T47D (cell line): ENCODE measurements at places on chromosomes 2 and 18.
A peak's percentile ranks its signal among the peaks of the same experiment; 100 is the strongest.

DNA sequence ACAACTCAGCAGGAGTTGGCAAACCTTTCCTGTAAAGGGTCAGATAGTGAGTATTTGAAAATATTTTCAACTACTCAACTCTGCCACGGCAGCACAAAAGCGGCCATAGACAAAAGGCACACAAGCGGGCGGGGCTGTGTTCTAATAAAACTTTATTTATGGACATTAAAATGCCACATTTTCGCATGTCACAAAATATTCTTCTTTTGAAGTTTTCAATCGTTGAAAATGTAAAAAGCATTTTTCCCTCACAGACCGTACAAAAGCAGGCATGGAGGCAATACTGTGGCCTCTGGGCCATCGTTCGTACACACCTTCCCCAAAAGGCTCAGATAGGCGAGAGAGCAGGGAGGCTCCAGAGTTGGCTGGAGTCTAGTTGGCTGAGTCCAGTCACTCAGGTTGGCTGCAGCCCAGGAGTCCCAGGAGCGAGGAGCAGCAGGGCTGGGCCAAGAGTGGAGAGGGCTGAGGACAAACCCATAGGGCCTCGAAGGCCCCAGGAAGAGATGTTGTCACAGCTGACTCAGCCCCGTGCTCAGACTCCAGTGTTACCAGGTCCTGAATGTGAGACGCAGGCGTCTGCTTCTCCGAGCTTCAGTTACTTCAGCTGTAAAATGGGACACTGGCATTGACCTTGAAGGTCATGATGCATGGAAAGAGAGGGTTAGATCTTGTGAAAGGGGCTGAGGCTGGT lies 42.5 kb downstream of the SDC1 start:
- DNase-seq: no peak

GRCh38 chr2:214649440-214650205 lies 159.9 kb downstream of the BARD1 start:
- no peak for DNase-seq

DNA sequence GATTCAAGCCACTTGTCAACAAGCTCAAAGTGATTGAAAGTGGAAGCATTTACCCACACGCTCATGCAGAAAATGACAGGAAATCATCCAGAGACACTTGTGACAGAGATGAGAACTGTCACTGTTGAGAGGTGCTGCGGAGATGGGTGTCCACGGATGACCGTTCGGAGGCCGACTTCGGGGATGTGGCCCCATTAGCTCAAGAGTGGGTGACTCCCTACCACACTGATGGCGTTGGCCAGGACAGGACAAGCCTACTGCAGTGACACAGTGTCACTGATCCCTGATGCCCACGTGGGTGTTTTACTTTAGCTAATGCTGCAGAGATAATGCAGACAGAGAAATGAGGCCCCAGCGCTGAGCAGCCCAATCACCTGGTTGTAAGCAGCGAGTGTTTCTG lies 81.5 kb upstream of the YWHAQ start:
- no peak for DNase-seq

- DNase-seq: peak; percentile 78
Measured at GRCh38 chr2:232385660-232386489, 7.3 kb downstream of the ALPP start.

- DNase-seq: no peak
Measured at GRCh38 chr2:230348787-230349186, 21.8 kb downstream of the SP140L start.

GRCh38 chr2:18531194-18531593 lies 29.3 kb downstream of the RDH14 start:
- DNase-seq: no peak

GRCh38 chr2:162123806-162124758 lies 28.0 kb downstream of the GCG start:
- peak; percentile 26 for DNase-seq

GRCh38 chr2:8575038-8575833 lies 106.6 kb upstream of the ID2 start:
- no peak for DNase-seq

GRCh38 chr2:164868563-164869419 lies 27.2 kb upstream of the COBLL1 start:
- DNase-seq: no peak

DNA sequence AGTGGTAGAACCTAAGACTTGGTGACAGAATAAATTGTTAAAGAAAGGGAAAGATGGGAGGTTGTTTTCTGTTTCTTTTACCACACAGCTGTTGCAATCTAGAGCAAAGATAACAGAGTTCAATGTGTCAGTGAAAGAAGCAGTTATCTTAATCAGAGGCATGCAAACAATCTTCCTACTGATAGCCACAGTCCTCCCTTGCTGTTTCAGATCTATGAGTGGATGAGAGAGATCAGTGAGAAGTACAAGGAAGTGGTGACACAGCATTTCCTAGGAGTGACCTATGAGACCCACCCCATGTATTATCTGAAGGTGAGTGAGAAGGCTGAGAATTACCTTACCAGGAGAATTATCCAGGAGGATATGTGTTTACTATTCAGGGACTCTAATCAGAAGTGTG lies 15.9 kb downstream of the CPO start:
- DNase-seq: no peak

- no peak for DNase-seq
Measured at GRCh38 chr2:30763151-30763660, 44.0 kb downstream of the CAPN13 start.
